CD4-positive, alpha-beta T cell treated with Interleukin-4 for 4 hours (primary cell): ENCODE measurements at places on chromosomes 6 and 20.

DNA sequence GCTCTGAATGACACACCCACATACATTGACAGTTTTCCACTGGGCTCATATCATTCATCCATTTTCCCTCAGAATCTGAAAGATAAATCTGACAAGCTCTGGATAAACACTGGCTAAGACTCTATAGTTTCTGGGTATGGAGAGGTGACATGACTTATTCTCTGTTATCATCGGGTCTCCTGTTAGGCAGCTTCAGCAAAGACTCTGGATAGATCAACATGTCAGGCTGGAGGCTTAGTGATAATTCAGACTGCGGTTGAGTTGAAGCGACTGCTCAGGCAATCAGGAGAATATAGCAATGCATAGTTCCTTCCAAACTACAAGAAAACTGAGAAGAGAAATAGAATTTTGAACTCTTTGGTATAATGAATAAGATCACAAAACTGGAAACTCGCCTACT, 394.6 kb downstream of the CBLN4 start:
- DNase-seq, result no peak

GRCh38 chr20:46875059-46875458, 19.6 kb upstream of the EYA2 start:
- no peak for DNase-seq

DNA sequence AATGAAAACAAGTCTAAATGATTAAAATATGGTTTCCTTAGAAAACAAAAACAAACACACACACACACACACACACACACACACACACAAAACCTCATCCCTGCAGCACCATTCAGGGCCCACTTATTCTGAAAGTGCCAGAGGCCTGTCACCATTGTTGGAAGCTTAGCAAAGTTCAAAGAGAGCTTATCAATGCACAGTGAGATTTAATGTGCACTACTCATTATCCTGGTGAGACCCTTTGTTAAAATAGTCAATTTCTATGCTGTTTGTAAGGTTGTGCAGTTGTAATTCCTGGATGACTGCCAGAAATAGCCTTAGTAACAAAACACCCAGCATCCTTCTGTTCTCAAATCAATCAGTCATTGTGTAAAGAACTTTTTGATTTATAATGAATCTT, 482.9 kb downstream of the GRIK2 start:
- DNase-seq, result no peak

GRCh38 chr6:75486850-75487518, 6.6 kb downstream of the FILIP1 start:
- no peak for DNase-seq

- no peak for DNase-seq
These were observed 19.3 kb downstream of the SULF2 start for GRCh38 chr20:47765691-47766594.
